Iris pigment epithelial cell (primary cell): ENCODE measurements at places on chromosomes 13 and 19.

- no peak for DNase-seq
Observed at GRCh38 chr19:28960586-28960985, 252.4 kb downstream of the UQCRFS1 start.

- no peak for DNase-seq
Observed at GRCh38 chr13:45907503-45907902, 56.0 kb upstream of the SIAH3 start.

GRCh38 chr19:290372-291005, 714 bp downstream of the PLPP2 start:
- no peak for DNase-seq

GRCh38 chr13:91145571-91146205, 201.8 kb upstream of the MIR17HG start:
- DNase-seq = no peak

DNA sequence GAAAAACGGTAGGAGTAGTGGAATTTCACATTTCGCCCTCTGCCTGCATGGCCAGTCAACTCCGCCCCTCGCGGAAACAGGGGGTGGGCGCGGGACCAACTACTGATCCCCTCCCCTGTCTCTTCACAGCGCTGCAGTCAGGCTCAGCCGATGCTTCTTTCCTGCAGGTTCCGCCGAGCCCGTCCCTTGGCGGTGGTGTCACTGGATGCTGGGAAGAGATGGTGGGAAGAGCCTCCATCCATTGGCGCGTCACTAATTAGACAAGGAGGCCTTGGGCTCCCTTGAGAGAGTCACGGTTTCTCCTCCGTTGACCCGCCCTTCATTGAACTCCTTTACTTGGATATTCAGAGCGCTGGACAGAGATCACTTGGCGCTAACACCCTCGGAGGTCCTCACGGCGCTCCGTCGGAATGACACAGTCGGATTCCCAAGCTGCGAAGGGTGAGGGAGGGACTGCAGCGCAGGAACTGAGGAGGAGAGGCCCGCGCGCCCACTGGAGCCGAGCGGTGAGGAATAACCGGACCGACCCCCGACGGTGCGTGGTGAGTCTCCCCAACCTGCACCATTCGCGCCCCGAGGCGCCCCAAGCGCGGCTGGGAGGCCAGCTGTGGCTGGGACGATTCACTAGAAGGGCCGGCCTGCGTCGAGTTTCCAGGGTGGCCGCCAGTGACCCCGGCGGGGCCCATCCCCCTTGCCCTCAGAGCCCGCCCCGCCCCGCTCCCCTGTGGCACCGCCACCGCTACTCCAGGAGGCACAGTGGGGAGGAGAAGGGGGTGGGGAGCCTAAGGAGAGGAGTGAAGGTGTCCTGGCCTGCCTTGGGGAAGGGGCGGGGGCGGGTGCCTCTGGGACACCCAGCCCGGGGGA, 11.2 kb upstream of the CEACAM21 start:
- no peak for DNase-seq

GRCh38 chr13:51588406-51588949, 4.2 kb downstream of the WDFY2 start:
- no peak for DNase-seq

GRCh38 chr13:110872034-110872767, 42.7 kb downstream of the ANKRD10 start:
- DNase-seq = no peak

DNA sequence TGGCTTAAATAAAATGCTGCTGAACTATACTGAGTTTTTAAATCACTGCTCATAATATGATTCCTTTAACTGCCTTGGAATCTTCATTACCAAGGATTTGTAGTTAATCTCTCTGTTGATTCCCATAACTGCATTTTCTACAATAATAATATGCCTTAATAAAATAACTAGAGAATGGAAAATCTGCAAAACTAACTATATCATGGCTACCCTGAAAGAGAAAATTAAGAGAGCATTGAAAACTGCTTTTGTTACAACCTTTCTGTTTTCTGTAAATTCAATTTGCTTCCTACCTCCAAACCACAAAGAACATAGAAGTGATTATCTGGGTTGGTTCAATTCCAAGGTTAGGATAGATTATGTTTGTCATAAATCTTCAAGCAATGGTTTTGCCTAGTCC, 202.8 kb upstream of the ATXN8OS start:
- DNase-seq = no peak

GRCh38 chr19:1811942-1812425, at the start of gene ATP8B3:
ATP8B3 (minus strand) TSS chr19:1812276; CDS start chr19:1811736, 540 bp downstream.
- DNase-seq = no peak

DNA sequence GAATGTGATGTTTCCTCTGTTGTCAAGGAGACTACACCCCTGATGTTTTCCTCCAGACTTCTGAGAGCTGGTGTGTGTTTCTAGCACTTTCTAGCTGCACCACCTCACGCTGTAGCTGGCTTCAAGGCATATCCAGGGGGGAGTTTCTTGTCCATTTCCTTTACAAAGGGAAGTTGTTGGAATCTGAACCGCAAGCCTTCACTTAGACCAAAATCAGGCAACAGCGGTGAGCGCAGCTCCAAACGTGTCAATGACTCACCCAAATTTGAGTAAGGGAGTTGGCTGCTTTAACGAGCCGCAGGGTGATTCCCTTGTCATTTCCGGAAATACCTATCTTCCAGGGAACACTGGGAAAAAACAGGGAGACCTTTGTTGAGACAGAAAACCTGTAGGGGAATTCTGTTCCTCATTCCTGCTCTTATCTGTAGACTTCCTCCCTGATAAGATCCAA, 2.5 kb downstream of the LDLR start:
- DNase-seq = peak; percentile 91

DNA sequence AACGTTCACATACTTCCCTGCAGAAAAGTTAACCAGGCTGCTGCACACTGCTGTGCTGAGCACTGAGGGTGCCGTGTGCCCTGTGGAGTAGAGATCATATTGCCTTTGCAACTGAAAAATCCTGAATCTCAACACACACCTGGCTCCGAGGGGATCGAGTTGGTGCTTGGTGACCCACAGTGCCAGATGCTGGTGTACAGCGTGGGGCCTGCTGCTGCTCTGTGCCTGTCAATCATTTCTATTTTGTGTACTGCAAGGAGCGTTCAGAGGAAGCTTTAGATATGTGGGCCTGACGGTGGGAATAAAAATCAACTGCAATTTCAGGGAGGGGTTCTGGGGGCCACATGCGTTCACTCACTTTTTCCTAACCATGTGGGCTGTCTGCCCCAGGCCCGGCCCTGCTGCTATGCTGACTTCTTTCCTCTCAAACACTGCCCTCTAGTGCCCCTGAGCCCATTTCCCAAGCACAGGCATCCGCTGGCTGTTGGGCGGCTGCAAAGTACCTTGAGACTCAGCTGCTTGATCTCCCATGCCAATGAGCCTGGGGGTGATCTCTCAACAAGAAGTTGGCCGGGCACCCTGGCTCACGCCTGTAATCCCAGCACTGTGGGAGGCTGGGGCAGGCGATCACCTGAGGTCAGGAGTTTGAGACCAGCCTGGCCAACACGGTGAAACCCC, 9.7 kb upstream of the LENG8 start:
- peak; percentile 60 for DNase-seq

- no peak for DNase-seq
Observed at GRCh38 chr19:28403690-28404089, 809.3 kb downstream of the UQCRFS1 start.

DNA sequence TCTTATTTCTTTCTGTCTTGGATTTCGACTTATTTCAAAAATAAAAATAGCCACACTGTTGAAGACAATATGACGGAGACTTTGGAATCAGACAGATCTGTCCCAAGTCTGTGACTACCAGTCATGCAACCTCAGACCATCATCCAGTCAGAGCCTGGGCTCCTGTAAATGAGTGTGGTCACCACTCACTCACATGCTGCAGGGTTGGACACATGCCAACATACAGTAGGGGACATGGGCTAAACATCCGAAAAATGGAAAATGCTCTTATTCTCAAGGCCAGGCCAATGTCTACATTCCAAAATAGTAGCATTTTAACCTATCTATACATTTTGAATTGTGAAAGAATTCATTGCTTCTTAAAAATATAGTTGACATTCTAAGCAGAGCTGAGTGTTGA, 75.5 kb upstream of the EDNRB start:
- no peak for DNase-seq

DNA sequence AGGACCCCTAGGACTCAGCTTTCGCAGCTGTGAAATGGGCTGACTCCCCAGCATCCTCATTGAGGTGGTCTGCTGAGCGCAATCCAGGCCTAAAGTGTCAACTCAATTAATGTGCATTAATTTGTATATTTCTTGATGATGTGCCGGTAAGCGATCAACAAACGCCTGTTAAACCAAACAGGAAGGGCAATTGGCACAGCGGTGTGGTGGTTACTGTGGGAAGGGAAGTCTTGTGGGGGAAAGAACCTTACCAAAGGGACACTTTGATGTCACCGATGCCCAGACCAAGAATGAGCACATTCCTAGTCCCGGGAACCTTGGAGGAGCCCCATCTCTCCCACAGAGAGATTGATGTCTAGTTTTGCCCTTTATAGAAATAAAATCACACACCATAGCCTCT, 1.6 kb downstream of the JAK3 start:
- no peak for DNase-seq

GRCh38 chr19:30620354-30620753, 248.2 kb downstream of the ZNF536 start:
- no peak for DNase-seq
